Stimulated activated naive CD4-positive, alpha-beta T cell treated with Interleukin-2 at 50 U/mL for 16 hours (primary cell): ENCODE measurements at places on chromosomes 6 and 20.
A peak's percentile ranks its signal among the peaks of the same experiment; 100 is the strongest.

DNA sequence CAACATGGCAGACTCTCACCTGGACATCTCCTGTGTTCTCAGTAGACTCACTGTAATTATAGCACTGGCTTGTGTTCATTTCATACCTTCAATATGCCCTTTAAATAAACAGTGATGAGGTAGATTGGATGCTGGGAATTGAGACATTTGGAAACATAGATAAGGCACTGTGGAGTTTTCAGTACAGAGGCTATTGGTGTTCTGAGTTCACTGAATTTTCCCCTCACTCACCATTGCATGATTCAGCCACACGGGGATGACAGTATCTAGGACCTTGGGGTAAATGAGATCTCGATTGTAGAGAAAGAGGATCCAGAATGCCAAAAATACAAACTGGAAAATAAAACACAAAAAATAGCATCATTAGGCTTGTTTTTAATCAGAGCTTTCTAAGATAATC lies 12.6 kb downstream of the ADTRP start:
- no peak for DNase-seq

- peak; percentile 32 for DNase-seq
These were observed 12.1 kb upstream of the PDYN start for GRCh38 chr20:2005831-2006426.

DNA sequence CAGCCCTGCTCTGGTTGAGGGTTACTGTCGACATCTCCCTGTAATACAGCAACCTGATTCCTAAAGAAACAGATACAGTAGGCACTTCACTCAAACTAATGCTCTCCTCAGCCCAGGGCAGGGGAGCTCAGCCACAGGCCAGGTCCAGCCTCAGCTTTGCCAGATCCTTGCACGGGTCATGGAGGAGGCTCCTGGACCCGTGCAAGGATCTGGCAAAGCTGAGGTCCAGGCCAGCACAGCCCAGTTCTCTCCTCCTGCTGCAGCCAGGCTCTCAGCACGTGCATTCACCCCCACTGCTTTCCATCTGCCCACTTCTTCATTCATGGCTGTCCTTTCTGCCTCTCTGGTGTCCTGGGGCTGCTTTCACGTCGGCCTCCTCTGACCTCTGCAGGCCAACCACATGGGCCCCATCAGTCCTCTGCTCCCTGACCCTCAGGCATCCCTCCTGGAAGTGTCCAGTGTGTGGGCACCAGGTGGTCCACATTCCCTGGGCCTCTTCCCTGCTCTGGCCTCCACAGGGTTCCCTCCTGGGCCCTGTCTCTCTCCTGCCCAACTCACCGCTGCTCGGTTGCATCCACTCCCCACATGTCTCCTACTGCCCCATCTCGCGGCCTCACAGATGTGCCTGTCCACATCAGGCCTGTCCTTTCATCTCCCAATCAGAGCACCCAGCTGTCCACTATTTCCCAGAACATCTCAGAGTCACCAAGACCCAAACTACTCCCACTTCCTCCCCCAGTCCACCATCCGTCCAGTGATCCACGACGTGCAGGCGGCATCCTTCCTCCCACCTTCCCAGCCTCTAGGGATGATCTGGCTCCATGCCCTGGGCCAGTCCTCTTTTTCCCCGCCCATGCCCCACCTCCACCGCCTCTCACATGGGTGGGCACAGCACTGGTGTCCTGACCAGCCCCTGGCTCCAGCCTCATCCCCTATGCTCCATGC lies 11.8 kb upstream of the CD93 start:
- no peak for DNase-seq

GRCh38 chr6:20437639-20438038 lies 36.0 kb downstream of the E2F3 start:
- no peak for DNase-seq

DNA sequence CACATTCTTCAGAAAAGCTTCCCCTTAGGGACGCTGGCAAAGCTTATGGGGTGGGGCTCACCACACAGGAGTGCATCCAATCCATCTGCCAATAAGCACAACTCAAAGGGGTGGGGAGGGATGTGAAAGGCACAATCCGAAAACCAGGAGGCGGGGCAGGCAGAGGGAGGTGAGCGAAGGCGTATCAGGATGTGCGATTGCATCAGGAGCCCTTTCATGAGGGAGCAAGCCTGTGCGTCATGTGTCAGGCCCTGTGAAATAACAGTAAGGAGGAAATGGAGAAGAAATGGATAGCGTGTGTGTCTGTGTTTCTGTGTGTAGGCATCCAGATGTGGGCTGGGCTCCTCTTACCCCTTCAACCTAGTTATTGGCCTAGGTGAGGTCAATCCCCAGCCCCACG lies 382.4 kb upstream of the CDH4 start:
- no peak for DNase-seq

DNA sequence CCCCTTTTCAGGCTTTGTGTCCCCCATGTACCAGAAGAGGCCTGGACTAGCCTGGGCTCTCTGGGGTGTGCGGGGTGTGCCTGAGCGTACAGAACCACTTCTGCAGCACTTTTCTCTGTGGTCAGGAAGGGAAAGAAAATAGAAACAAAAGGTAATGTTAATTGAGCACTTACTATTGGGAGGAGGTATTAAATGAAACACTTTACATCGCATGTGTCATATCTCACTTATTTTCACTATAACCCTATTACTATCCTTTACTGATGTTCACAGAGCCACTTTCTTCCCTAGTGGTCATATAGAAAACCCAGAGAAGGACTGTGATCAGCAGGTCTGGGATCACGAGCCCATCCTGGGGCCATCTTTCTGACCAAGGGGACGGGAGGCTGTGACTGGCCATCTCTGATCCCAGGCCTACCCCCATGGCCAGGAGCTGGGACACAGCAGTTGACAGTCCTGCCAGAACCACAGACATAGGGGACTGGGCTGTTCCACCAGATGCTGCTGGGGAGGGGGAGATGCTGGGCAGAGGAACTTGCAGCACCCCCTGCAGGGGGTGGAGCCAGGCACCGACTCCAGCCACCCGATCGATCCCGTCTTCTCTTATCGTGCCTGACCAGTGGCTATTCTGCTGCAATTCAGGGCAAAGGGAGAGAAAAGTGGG lies 107.6 kb downstream of the VEGFA start:
- DNase-seq: no peak

- DNase-seq: no peak
These were observed 13.6 kb downstream of the BNIP5 start for GRCh38 chr6:36323062-36323461.

DNA sequence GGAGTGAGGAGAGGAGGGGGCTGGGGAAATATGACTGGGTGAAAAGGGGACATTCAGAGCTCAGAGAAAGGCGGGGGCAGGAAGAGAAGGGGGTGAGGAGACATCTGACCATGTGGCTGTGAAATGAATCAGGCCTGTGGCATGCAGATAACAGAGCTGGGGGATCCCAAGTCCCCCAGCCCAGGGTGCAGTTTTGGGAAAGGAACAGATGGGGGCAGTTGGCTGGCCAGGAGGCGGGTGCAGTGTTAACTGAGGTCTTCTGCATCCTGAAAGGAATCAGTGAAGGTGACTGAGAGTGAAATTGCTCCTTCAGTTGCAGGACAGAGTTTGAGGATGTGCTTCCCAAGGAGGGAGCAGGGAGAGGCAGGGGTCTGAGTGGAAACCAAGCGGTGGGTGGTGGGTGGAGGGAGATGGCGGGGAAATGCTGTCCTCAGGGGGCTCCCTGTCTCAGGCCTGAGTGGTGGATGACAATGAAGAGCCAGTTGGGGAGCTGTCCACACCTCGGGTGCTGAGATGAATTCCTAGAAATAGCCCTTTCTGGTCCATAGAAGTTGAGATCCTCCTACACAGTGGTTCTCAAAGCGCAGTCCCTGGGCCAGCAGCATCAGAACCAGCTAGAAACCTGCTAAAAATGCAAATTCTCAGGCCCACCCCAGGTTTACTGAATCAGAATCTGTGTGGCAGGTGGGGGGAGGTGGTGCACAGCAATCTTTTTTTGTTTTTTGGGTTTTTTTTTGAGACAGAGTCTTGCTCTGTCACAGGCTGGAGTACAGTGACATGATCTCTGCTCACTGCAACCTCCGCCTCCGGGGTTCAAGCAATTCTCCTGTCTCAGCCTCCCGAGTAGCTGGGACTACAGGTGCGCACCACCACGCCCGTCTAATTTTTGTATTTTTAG lies 26.0 kb upstream of the CCDC167 start:
- DNase-seq: no peak

- DNase-seq: no peak
These were observed 1368.8 kb upstream of the ADGRB3 start for GRCh38 chr6:67265996-67266921.

- no peak for DNase-seq
These were observed 61.2 kb downstream of the STK35 start for GRCh38 chr20:2162823-2163166.

GRCh38 chr6:16329233-16329632 lies 90.8 kb downstream of the GMPR start:
- DNase-seq: no peak

- no peak for DNase-seq
These were observed 53.4 kb upstream of the CD93 start for GRCh38 chr20:23139524-23139923.

DNA sequence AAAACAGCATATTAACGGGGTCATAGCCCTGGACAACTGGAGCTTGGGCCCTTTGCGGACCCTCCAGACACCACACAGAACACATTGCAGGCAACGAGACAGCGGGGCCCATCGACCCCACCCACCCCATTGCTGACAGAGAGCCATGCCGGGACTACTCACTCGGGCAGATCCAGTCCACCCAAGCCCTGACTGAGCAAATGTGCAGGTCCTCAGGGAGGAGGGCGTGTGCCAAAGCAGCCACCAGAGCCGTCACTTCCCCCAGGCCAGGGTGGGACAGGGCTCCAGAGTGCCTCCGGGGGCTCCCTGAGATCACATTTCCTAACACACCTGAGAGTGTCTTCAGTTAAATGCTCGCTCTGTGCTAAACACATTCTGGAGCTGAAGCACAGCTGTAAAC lies 114.9 kb downstream of the CDH4 start:
- DNase-seq: no peak

DNA sequence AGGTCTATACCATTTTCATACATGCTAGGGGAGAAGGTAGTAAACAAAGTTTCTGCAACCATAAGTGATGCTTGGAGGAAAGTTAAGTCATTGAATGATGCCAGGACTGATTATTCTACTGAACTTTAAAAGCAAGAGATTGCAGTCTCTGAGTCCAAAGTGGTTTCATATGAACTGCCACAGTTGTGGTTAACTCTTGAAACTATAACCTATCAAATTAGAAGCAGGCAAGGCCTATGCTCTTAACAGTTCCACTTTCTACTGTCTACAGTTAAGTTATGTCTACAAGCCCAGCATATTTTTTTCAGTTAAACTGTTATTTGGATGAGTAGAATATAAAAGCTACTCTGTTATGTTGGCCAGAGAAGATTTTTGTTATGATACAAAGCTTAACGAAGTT lies 326.5 kb upstream of the RUNX2 start:
- DNase-seq: no peak

- no peak for DNase-seq
These were observed 156.2 kb downstream of the SOX4 start for GRCh38 chr6:21749754-21750153.

GRCh38 chr6:5510331-5511133 lies 249.2 kb downstream of the FARS2 start:
- no peak for DNase-seq

DNA sequence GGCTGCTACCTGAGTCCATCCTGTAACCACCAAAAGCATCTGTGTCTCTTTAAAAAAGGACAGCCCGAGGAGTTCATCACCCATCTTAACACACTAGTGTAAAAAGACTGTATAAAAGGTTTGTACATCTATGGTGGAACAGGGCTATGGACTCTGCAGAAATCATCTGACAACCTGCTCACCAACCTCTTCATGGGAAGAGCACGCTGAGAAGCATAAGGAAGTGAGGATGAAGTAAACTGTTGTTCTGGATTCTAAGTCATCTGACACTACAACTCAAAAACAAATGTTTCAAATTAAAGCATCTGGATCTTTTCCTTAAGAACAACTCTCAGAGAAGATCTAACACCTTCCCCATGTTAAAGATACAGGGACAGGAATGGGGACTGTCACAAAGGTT lies 5.4 kb downstream of the IFNGR1 start:
- no peak for DNase-seq
